Activated T-helper 1 cell treated with anti-CD3 and anti-CD28 coated beads, Interleukin-2, amount 50 U/mL, for 16 hours (primary cell): ENCODE measurements at places on chromosomes 7 and 10.

- DNase-seq: no peak
These were observed 503.4 kb downstream of the PLXNA4 start for GRCh38 chr7:132072873-132073272.

GRCh38 chr10:113047963-113048781, 98.1 kb downstream of the TCF7L2 start:
- DNase-seq: no peak

DNA sequence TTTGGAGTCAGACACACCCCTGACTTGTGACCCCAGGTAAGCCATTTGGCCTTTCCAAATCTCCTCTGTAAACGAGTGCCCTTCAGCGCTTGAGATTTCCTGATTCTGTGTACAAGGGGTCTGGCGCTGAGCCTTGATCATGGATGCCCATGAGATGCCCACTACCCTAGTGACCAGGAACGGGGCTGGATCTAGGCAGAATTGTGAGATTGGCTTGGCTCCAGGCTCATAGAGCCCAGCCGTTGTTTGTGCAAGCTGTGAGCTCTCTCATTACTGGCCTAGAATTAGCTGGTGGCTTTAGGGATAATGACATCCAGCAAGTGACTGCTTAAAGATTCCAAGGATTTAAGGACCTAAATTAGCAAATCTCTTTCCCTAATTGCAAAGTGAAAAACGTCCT, 84.9 kb downstream of the CAMK1D start:
- no peak for DNase-seq

GRCh38 chr10:72059843-72060822, 28.2 kb downstream of the SPOCK2 start:
- DNase-seq: no peak

DNA sequence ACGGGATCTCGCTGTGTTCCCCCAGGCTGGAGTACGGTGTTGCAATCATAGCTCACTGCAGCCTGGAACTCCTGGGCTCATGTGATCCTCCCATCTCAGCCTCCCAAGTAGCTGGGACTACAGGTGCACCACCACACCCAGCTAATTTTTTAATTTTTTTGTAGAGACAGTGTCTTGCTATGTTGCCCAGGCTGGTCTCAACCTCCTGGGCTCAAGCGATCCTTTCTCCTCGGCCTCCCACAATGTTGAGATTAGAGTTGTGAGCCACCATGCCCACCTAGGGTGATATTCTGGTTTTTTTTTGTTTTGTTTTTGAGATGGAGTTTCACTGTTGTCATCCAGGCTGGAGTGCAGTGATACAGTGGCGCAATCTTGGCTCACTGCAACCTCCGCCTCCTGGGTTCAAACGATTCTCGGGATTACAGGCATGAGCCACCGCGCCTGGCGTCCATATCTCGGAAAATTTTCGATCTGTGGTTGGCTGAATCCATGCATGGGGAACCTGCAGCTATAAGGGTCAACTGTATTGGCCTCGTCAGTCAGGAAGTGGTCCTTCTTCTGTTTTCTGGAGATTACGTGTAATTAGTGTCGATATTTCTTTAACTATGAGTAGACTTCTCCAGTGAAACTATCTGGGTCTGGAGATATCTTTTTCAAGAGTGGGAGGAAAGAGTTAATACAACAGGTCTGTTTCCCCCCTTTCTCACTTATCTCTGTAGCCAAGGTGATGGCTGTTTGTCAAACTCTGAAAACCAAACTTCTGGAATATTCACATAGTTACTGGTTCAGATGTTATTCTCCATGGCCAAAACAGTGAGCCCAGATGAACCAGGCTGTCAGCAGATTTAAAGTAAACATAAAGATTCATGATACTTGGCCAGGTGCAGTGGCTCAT, 21.0 kb upstream of the FIS1 start:
- no peak for DNase-seq

- no peak for DNase-seq
These were observed 224.3 kb upstream of the IGFBP3 start for GRCh38 chr7:46145412-46145811.

DNA sequence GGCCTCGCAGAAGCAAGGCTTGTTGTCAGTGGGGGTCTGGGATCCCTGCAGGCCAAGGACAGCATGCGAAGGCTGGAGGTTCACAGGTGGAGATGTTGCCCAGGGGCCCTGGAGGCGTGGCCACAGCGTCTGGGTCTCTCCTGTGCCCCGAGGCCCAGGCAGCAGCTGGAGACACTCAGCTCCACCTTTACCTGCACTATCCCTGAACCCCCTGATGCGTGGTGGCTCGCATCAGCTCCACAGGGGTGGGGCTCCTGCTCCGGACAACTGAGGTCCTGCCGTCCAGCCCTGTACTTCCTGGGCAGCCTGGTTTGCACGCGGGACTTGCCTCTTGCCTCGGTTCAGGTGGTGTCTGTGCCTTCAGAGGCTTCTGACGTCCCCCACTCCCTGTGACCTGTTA, 54.6 kb upstream of the ZNF32 start:
- no peak for DNase-seq
